ENCODE measurements at places on chromosomes 1 and 21.

DNA sequence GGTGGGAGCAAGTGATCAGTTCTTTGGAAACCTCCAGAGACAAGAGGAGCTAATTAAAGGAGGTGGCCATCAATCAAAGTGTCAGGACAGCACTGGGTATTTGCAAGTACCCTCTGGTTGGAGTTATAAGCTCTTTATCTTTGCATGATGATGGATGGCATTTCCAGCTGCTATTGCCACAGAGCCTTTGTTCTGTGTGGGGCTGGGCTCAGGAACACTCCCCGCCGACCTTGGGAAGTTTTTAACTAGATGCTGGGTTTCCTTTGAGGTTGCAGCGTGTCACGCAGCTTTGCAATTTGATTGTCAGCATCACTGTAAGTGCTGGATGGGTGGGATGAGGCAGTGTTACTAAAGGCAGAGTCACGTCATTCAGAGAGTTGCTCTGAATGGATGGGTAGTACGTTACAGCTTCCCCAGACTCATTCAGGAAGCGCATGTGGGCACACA, 68.9 kb downstream of the CNIH3 start:
- no peak for DNase-seq

- no peak for DNase-seq
Observed at GRCh38 chr1:94846308-94846707, 26.2 kb downstream of the SLC44A3 start.

DNA sequence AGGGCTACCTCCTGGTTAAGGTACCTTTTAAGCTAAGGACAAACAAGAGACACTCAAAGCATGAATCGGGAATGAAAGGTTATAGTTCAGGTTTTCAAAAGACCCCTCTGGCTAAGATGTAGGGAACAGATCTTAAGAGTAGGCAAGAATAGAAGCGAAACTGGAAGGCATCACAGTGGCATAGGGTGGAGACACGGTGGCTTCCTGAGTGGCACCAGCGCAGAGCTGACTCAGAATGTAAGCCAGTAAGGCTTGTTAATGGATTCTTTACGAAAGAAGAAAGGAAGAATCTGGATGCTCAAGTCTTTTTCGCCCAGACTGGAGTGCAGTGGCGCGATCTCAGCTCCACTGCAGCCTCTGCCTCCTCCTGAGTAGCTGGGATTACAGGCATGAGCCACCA, 21.2 kb downstream of the PADI6 start:
- DNase-seq: no peak

- no peak for DNase-seq
Observed at GRCh38 chr1:239125027-239125426, 261.3 kb upstream of the CHRM3 start.

- DNase-seq: no peak
Observed at GRCh38 chr1:235709018-235709417, 59.4 kb upstream of the GNG4 start.

- DNase-seq: no peak
Observed at GRCh38 chr1:151680826-151681225, 35.8 kb downstream of the CELF3 start.

DNA sequence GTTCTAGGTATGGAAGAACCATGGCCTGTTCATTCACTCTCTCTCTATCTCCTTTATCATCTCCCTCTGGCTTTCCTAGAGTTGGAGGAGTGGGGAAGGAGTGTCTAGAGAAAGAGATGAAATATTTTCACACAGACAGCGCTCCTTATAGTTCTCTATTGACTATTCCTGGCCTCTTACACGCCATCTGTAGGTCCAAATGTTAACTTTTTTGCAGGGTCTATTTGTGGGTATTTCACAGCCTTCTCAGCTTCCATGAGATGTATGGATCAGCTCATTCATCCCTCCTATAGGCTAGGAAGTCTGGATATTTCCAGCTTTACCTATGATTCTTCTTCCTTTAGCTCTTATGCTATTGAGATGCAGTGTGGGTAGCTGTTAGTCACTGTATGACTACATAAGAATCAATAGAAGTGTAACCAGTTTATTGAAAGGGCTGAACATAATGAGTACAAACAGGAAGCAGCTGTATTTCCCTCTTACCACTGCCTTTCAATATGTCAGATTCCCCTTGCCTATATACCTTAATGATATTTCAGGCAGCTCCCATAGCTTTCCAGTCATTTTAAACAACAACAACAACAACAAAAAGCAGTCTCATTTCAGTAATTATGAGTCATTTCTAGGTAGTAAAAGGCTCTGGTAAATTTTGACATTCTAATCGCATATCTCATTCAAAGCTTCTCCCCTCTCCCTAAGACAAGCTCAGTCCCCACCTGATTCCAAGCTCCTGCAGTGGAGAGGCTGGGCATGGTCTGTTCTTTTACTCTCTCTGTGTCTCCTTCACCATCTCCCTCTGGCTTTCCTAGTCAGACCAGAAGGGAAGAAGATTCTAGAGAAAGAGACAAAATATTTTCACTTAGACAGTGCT, 149.5 kb downstream of the TTLL7 start:
- DNase-seq: no peak

GRCh38 chr1:117433943-117434342, 66.7 kb downstream of the MAN1A2 start:
- no peak for DNase-seq

DNA sequence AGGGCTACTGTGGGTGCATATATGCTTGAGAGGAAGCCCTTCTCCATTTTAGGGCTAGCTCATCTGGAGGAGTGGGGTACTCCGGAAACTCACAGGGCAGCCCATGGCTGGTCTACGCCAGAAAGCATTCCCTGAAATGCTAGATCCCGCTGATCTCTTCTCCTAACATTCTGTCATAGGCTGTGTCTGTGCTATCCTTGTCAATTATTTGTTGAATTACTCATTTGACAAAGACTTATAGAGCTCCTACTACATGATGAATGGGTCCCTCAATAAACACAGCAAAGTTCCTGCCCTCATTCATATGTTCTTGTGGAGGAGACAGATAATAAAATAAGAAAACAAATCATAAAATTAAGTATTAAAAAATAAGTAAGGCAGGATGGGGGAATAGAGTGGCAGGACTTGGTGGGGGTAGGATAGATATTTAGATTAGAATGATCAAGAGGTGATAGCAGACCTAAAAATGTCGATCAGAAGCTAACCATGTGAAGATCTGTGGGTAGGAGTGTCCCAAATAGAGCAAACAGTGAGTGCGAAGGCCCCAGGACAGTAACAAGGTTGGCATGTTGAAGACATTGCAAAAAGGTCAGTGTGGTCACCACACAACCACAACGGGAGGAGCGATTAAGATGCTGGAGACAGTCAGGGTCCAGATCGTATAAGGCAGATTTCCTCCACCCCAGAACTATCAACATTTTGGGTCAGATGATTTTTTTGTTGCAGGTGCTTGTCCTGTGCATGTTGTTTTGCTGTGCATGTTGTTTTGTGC, 13.2 kb downstream of the NGF start:
- DNase-seq: no peak

GRCh38 chr1:109341944-109342930, 35.4 kb upstream of the MYBPHL start:
- DNase-seq: no peak

DNA sequence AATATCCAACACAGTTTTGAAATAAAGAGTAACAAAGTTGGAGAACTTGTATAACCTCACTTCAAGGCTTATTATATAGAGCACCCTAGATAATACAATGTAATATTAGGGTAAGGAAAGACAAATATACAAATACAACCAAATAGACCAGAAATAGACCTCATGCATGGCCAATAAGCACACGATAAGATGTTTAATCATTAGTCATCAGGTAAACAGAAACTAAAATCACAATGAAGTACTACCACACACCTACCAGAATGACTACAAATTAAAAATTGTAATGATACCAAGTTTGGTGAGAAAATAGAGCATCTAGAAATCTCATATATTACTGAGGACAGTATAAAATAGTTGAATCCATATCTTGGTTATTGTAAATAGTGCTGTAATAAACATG, 20.3 kb upstream of the CTTNBP2NL start:
- DNase-seq: no peak

- DNase-seq: no peak
Observed at GRCh38 chr1:178506177-178506576, 6.7 kb upstream of the TEX35 start.

DNA sequence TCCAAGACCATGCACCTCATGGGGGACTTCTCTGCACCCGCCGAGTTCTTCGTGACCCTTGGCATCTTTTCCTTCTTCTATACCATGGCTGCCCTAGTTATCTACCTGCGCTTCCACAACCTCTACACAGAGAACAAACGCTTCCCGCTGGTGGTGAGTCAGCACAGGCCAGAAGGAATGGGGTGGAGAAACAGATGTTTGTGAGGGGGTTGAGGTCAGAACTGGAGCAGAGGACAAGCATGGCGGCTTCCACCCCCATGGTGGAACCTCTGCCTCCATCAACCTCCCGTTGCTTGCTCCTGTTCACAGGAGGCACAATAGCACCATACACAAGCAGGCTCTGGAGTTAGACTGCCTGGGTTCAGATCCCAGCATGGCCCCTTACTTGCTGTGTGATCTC, 6.9 kb upstream of the ATXN7L2 start:
- DNase-seq: peak; percentile 30

DNA sequence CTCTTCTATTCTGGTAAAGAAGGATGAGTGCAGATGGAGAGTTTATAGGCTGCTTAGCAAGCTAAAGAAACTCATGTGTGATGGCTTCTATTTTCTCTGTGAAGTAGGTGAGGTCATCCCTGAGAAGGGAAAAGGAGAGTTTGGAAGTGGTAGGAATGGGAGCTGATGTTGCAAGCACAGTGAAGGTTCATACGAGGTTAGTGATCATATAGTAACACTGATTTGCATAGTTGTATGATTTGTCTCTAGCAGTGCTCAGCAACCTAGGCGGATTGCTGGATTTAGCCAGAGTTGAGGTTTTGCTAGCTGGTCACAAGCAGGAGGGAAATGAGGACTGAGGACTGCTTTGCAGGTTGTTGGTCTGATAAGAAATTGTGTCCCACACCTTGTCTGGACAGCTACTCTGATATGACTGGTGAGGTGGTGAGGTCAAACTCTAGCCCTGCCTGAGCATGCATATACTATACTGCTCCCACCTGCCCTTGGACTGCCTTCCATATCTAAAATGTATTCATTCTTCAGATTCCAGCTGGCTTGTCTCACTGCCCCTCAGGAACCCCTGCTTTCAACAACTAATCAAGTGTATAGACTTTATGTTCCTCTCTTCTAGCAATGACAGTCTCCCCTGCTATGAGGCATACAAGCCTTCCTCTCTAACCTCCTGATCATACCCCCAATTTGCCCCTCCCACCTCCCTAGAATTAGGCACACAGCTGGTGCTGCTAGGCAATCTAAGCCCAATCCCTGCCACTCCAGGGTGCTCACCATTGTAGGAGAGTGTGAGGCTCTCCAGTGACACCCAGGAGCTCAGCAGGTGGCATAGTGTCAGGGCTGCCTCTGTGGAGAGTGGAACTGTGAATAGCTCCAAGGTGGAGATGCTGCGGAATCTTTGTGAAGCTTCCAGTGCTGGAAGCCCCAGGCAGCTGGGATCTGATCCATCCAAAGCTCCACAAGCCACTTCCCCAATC, 18.5 kb downstream of the LRRC41 start:
- no peak for DNase-seq

DNA sequence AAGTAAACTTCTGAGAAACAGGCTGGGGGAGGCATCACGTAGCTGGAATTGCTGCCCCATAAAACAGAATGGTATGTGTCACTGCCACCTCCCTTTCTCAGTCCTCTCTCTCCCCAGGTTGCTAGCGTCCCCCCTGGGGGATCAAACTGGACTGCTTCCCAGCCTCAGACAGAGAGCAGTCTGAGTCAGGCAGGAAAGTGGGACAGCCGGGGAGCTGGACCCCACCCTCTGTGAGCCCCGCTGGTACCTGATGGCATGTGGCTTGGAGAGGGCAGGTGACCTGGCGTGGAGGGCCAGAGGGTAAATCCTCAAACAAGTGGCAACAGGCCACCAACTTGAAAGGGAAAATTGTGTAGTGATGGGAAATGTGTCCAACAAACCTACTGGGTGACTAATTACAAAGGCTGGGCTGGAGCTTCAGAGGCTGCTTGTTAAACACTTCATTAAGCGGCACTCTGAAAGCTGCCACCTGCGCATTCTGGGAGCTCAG, 1.0 kb upstream of the SFN start:
- no peak for DNase-seq

- no peak for DNase-seq
Observed at GRCh38 chr21:15415541-15416261, 314.1 kb upstream of the USP25 start.

- no peak for DNase-seq
Observed at GRCh38 chr1:187646536-187647107, 817.9 kb downstream of the PLA2G4A start.

GRCh38 chr21:37009740-37010341, 3.3 kb downstream of the RIPPLY3 start:
- DNase-seq: peak; percentile 86

DNA sequence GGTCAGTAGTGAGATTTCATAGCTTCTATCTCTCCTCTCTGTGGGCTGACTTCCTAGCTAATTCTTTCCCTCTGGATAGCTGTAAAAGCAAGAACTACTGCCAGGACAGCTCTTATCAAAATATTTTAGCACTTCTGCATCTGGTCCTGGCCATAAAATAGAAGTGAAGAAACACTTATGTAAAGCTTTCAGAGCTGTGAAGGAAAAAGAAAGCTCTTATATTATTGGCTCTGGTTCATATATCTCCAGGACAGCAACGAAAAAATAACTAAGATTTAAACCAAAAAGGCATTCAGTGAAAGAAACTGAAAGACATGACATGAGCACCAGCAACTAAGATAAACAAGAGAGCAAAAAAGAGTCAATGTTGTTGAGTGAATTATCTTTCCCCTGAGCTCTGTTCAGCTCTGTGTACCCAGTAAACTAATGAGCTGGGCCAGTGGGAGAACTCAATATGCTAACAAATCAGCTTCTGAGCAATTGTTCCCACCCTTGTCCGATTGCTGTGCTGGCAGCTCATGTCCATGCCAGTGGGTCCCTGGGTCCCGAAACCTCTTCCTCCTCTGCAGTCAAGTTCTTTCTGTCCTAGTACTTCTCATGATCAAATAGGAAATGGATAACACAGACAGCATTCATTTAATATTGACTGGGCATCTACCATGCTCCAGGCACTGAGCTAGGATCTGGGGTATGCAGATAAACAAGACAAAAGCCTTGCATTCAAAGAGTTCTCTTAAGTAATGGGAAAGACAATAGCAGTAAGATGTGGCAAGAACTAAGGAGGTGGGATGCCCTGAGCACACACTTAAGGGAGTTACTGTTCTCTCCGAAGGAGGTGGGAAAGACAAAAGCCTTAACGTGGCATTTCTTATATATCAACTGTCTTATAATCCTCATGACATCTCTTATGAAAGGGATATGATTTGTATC, 45.3 kb upstream of the MAN1A2 start:
- DNase-seq: no peak

- DNase-seq: no peak
Observed at GRCh38 chr1:230370109-230370508, 56.0 kb downstream of the PGBD5 start.

- no peak for DNase-seq
Observed at GRCh38 chr1:116854403-116854690, 55.4 kb upstream of the PTGFRN start.

Data from activated CD8-positive, alpha-beta memory T cell treated with anti-CD3 and anti-CD28 coated beads, Interleukin-2, amount 10 ng/mL, durations not matched to agents 7 days and 5 days (primary cell).